Stimulated activated CD4-positive, alpha-beta T cell treated with anti-CD3 and anti-CD28 coated beads, TNF-alpha, amount 100 ng/mL, for 24 hours (primary cell): ENCODE measurements at places on chromosomes 6 and 20.

GRCh38 chr20:34282041-34282440 lies 21.1 kb downstream of the AHCY start:
- no peak for DNase-seq

DNA sequence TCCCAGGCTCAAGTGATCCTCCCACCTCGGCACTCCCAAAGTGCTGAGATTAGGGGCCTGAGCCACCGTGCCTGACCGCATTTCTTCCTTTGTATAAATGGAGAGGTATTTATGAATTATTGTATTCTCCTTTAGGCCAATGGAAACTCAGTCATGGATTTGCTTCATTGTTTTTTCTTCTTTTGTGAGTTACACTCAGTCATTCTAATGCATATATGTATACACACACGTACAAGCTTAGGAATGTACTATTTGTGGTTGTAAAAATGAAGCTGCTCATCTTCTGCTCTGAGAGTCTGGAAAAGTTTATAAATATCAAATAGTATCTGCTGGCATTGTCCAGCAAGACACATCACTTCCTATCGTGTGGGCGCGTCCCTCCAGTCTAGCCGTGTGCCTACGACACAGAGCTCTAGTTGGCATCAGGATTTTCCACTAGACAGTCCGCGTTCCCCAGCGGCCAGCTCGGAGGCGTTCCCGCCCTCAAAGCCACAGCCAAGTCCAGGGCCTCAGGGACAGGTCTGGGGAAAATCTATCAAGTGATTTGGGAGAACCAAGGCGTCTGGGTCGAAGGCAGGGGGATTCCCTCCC lies 215.2 kb downstream of the NFATC2 start:
- no peak for DNase-seq

- DNase-seq: no peak
Observed at GRCh38 chr6:158963020-158963808, 36.8 kb downstream of the RSPH3 start.

- DNase-seq: no peak
Observed at GRCh38 chr20:33162753-33163152, 5.2 kb upstream of the BPIFA2 start.

DNA sequence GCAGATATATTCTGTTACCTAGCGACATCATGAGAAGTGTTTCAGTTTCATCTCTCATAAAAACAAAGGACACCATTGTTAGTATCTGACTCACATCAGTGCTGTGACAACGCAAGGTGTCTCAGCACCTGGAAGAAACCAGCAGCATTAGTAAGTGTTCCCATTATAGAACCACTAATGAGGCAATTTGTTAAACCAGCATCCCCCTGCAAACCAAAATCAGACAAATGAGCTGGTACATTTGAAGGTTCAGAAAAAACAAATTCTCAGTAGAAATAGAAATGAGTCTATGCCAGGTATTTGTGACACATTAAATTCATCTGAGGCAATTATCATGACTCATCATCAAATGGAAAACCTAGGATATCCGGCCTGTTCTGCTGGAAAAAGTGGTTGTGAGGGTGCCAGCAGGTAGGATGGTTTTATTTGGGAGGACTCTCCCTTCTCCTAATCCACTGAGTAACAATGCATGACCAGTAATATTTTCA lies 151.7 kb downstream of the TMEM200A start:
- no peak for DNase-seq

GRCh38 chr6:7406743-7407142 lies 17.1 kb downstream of the RIOK1 start:
- DNase-seq: no peak

GRCh38 chr6:20700375-20700774 lies 166.1 kb downstream of the CDKAL1 start:
- no peak for DNase-seq

DNA sequence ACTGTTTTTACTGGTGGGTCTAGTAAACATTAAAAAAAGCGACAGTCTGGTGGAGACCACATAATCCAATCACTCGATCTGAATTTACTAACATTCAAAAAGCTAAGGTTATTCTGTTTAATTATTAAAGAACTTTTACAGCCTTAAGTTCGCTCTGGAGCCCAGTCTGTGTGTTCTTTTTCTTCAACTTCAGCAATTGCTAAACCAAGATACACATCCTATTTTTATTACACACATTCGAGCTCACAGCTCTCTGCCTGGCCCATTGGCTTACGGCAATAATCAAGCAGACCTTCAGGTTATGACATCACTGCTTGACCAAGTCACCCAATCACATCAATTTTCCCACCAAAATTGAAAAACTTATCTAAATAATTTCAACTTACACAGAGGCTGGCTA lies 57.4 kb upstream of the PRSS16 start:
- DNase-seq: no peak

DNA sequence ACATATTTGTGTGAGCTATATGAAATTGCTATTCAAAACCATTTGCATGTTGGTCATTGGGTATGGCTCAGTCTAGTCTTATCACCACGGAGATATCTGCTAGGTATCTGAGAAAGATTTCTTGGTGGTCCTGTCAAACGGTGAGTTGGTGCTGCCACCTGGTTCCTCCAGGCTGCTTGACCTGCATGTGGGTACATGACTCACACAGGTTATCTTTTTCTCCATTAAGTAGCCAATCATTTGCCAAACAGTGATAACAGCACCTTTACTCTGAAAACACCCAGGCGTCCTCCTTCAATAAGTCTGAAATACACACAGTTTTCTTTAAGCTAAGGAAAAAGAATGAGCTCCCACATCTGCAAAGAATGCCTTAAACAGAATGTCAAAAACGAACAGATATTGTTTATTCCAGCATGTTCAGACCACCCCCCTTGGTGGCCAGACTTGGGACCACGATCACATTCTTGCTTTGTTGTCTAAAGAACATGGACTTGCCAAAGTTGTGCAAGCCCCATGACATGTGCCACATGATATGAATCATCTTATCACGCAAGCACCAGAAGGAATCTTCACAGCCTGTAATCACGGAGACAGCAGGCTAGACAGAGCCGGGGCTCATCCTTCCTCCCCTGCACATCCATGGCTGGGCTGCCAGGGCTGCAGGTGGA lies 200.7 kb upstream of the THBS2 start:
- no peak for DNase-seq

DNA sequence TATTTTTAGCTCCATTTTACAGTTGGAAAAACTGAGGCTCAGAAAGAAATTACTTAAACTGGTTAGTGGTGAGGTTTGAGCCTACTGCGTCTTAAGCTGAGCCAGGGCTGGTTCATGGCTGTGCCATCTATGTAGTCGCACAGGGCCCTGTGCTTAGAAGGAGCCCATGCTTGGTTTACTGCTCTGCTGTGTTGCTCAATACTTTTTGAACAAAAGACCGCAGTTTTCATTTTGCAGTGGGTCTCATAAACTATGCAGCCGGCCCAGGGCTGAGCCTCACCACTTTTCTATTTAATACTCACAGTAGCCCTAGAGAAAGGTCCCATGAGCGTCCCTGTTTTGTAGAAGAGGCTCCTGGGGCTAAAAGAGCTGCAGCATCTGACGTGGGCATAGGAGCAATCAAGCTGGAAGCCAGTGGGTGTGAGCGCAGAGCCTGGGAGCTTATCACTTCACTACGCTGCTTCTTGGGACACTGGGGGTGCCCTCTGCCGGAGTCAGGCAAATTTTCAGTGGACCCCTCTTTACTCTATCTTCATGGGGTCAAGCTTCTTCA lies 501 bp downstream of the SIRPB2 start:
- DNase-seq: no peak

DNA sequence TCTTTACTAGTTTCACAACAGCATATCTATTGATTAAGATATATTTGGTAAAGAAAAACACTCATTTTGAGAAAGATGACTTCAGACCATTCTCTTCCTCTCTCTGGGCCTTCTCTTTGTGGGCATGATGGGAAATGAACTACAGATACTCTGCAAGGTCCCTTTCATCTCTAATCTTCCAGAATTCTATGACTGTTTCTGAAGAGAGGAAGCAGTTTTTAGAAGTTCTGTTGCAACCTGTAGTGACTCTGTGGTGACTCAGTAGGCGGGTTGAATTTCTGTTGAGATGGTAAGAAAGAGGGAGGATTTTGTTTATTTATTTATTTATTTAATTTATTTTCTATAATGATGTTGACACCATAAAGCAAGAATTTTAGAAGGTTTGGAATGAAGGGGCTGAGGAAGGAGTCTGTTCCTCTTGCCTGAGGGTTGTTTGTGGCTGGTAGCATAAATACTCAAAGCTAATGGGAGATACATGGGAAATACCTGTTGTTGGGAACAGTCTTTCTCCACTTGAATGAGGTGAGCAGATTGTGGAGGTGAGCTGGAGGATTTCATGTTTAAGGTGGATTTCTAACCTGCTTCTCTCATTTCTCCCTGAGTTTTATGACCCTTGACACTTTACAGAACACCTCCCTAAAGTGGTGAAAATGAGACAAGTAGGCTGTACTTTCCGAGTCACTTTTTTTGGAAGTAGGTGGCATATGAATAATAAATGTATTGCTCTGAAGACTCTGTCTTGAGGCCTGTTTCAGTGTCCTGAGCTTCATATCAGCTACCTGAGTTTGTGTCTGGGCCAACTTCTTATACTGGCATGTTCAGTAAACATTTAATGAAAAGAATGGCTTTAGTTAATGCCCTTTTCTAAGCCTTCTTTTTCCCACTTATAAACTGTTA lies 15.0 kb downstream of the ACSS2 start:
- no peak for DNase-seq

DNA sequence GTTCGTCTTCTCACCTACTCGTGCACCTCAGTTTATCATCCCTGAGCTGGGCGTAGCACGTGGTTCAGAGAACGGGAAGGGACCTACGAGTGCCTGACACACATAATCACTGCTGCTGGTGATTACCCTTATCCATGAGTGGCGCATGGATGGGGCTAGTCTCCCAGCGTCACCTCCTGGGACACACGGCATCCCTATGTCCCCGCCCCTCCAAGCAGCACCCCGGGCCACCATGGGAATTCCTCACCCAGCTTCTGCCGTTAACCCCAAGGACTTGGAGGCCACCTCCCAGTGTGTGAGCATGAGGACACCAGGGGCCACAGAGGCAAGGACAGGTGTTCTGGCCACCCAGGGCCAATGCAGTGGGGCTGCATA lies 9.8 kb downstream of the CHRNA4 start:
- no peak for DNase-seq

GRCh38 chr6:90285042-90285481 lies 11.6 kb downstream of the BACH2 start:
- DNase-seq: no peak

DNA sequence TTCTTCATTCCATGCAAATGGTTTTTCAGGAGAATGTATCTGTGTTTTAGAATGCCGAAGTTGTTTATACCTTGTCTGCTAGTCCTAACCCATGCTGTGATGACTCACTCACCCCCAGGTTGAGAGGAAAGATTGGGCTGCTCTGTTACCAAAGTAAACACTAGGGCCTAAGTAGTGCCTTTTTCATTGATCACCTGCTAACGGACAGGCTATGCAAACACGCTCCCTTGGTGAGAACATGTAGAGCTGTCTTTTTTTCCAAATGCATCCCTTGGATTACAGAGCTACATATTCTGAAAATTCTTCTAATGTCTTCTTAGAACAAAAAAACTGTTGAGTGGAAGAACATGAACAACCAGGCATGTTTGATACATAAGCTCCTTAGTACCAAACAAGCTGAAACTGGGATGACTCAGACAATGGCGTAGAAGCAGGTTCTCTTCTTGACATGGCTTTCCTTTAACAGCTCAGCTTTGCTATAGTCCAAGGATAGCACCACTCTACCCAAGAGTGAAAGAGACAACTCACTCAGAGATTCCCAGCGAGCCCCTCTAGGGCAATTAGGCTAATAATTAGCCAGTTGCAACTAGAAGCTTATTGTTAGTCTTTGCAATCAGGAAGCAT lies 20.5 kb downstream of the PERP start:
- DNase-seq: no peak
